Motor neuron (in vitro differentiated cells): ENCODE measurements at places on chromosomes 16 and 17. TPM values are rescaled to one million over a fixed set of nuclear protein-coding genes. Genes with fewer than 3 reads are reported as not detected.

- ATAC-seq: no peak
Measured at GRCh38 chr17:34290586-34290985, 5.0 kb downstream of the CCL11 start.

GRCh38 chr17:57410169-57410568, 153.8 kb downstream of the MSI2 start:
- no peak for ATAC-seq

DNA sequence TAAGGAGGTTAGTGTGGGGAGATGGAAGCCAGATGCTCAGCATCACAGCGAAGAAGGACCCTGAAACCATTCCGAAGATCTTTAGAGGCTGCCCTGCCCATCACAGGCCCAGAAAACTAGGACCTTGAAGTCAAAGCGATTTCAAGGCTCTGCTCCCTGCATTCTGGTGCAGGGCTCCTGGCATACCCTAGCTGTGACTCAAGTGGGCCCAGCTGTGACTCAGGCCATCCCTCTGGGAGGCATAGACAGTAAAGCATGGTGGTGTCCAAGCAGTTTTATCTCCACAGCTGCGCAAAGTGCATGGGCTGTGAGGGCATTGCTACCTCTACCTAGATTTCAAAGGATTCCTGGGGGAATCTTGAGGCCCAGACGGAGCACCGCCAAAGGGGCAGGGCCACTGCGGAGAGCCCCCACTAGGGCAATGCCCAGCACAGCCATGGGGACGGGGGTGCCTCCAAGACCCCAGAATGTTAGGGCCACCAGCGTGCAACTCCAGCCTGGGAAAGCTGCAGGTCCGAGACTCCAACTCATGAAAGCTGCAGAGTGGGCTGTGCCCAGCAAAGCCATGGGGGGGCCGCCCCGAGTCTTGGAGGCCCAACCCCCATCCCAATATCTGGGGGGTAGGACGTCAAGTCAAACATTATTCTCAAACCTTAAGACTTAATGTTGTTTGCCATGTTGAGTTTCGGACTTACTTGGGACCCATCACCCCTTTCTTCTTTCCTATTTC, 11.7 kb upstream of the ZNF594 start:
- ATAC-seq: no peak

DNA sequence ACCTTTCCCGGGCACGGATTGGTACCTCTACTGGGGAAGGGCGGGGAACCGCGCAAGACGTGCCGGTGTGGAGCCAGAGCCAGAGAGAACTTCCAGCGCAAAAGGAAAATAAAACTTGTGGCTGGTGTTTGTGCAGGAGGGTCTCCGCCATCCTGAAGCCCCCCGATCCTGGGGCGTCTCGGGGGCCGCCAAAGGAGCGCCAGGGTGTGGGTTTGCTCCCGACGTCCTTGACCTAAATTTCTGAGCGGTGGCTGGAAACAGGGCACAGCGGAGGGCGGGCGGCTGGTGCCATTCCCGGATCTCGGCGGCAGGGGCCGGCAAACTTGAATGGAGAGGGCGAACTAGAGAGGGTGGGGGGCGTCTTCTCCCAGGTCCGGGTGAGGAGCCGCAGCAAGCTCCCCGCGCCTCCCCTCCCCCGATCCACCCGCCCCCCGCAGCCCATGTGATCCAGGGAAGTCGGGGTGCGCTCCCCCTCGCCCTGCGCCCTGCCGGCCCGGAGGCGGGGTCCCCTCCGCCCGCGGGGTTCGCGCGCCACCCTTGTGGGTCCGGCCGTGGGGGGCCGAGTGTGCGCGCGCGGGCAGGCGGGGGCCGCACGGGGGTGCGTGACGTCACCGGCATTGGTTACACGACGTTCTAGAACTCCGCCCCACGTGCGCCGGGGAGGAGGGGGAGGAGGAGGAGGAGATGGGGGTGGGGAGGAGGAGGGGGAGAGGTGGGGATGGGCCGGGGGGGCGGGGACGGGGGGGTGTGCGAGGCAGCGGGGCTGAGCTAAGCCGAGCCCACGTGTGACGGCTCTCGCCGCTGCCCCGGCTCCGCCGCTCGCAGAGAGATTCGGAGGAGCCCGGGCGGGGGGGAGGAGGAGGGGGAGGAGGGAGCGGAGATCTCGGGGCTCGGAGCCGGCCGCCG, at the start of gene MSI2:
MSI2 (plus strand) TSS at position 748 of the 906 bp plus-strand sequence. CDS start 220 bp downstream, outside the sequence.
- peak; percentile 85 for ATAC-seq

Gene FSCN2
- 0.94 and 0.98 TPM in 2 replicates for total RNA-seq

DNA sequence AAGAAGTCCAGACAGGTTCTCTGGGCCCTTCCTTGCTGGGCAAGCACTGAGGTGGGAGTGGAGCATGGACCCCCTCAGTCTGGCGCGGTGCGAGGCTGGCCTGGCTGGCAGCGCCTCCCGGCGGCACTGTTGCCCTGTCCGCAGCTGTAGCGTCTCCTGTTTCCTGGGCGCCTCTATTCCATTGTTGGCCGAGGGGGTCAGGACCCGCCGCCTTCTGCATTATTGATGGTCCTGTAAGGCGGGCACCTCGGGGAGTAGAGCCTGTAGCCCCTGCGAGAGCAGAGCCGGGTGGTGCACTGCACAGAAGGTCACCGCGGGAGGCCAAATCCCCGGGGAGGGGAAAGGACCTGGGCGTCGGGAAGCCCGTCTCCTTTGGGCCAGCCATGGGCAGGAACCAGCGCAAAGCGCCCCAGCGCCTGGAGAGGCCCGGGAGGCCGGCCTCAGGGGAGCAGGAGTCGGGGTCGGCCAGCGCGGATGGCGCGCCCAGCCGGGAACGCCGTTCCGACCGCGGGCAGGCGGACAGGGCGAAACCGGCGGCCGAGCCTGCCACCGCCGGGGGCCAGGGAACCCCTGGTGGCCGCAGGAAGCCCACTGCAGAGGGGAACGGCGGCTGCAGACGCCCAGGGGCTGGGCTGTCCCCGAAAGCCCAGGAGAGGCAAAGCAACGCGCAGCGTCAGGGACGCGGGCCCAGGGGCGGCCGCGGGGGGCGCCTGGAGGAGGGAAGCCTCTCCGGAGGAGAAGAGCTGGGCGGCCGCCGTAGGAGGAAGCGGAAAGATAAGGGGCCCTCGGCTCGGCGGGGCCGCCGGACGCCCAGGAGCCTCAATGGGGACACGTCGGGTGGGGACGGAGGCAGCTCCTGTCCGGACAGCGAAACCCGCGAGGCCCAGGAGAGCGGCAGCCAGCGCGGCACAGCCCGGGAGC, at the start of gene MYO15B:
MYO15B (plus strand) TSS at position 126 of the 921 bp plus-strand sequence; CDS start at position 384, 258 bp downstream.
- ATAC-seq: no peak

- ATAC-seq: no peak
Measured at GRCh38 chr16:17362946-17363345, 107.8 kb downstream of the XYLT1 start.

Gene NPB
- total RNA-seq: 0.15 and 0.38 TPM in 2 replicates

DNA sequence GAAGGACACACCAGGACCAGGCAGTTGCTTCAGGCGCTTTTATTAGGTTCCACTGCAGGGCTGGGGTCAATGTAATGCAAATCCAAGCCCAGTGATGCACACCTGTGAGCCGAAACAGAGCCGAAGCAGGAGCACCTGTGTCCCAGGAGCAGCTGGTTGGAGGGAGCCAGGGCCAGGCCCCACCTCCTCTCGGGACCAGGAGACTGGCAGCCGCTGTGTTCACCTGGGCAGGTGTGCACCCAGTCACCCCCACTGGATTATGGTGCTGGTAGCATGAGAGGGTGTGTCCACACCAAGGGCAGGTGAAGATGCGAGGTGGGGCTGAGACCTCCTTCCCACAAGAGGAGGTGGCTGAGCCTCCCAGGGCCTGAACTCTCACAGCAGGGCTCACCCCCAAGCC, 4.7 kb upstream of the FAAP100 start:
- ATAC-seq: no peak

GRCh38 chr17:6914711-6915110, 81.1 kb upstream of the ALOX12 start:
- no peak for ATAC-seq

Gene USP43
- total RNA-seq: 0.78 and 0.98 TPM in 2 replicates

- ATAC-seq: no peak
Measured at GRCh38 chr16:2235695-2236336, 428 bp upstream of the DNASE1L2 start.

- peak; percentile 92 for ATAC-seq
Measured at GRCh38 chr16:89786474-89787364, 29.7 kb downstream of the FANCA start.

- no peak for ATAC-seq
Measured at GRCh38 chr17:76237859-76238313, 2.4 kb downstream of the RNF157 start.
